IPS-NIHi11 (cell line): ENCODE measurements at places on chromosomes 2 and 18.
A peak's percentile ranks its signal among the peaks of the same experiment; 100 is the strongest.

DNA sequence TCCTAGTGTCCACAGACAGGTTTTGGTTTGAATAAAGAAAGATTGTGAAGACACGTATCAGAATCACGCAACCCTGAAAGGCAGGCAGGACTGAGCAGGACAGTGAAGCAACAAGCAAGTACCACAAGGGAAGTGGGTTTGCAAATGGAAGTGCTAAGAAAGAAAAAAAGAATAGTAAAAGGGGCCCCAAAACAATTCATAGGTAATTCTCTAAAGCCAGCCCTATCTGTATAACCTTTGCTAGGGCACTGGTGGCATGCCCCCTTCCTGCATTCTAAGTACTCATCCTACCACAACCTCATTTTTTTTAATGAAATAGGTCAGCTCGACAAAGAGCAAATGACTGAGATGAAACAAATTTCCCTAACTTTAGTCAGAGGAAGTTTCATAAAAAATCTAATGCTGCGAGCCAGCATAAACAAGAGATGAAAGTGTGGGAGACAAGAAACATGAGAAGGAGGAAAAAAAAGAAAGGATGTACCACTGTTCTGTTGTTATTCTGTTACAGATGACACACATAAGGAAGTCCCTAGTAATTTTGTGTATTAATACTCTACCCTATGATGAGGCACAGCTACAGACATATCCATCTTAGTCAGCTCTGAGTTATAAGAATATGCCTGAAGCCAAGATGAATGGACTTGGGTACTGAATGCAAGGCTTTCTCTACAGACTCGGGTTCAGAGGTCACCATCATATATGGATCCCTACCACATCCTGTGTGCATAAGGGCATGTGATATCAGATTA is 32.2 kb downstream of the IKZF2 start:
- DNase-seq = no peak

DNA sequence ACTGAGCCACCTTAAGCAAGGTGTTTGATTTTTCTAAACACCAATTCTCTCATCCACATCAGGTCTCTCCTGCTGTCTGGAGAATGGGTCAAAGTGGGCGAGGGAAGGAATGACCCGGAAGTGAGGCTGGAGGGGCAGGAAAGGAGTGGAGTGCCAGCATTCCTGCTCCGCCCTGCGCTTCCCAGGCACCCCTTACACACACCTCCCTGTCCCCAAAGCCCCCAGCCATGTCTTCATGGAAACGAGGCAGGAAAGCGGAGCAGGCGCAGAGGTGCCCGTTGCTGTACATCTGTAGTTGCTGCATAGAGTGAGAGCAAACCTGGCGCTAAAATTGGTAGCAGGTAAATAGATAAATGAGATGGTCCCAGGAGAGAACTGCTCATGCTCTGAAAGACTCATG is 27.2 kb upstream of the NT5DC4 start:
- DNase-seq = no peak

GRCh38 chr18:78017869-78018268 is 768.2 kb downstream of the GALR1 start:
- no peak for DNase-seq

DNA sequence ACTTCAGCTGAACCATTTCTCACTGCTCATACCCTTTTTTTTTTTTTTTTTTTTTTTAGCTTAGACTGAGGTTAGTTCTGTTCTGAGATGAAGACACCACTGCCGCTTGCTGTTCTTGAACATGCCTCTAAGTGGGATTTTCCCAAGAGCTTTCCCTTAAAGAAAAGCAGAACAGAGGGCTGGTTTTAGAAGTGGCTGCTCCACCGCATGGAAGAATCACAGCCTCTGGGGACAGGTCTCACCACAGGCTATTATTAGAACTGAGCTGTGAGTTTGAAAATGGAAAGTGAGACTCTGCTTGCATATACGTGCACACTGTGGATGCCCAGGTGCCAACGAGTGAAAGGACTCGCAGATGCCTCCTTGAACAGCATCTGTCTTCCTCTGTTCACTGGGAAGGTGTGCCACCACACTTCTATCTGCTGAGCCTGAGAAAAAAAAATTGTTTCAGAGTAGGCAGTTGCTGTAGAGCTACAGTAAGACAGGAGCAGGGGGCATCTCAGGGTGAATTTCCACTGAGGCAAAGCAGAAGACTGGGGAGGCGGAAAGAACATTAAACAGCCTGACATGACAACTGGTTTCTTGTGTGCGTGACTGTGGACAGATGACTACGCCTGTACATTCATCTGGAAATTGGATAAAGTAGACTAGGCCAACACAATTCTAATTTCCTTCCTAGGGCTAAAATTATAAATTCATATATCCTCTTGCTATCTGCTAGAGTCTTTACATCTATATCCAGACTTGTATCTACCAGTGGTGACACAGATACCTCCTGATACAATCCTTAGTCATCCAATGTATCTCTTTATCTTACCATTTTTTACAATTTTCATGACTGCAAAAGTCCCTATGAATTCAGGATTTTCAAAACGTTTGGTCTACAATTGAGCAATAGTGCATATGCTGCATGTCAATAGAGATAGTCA is 1045.7 kb upstream of the CELF4 start:
- no peak for DNase-seq

- no peak for DNase-seq
Measured at GRCh38 chr18:9944805-9945204, 31.0 kb downstream of the VAPA start.

- no peak for DNase-seq
Measured at GRCh38 chr2:53933329-53933728, 37.5 kb downstream of the PSME4 start.

GRCh38 chr18:11995445-11996189 is 14.3 kb downstream of the IMPA2 start:
- peak; percentile 80 for DNase-seq

DNA sequence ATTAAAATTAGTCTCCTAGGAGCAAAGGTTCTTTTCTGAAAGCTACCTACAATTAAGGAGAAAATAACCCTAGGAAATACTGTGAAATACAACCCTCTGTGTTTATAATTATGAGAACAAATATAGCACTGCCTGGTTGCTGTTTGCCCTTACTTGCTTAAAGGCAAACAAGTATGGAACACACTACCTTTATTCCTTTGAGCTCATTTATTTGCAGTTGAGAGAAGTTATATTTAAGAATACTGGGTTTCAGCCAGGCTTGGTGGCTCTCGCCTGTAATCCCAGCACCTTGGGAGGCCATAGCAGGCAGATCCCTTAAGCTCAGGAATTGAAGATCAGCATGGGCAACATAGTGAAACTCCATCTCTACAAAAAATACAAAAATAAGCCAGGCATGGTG is 23.1 kb upstream of the IAH1 start:
- DNase-seq = no peak
